Caki2 (cell line): ENCODE measurements at places on chromosomes 6 and 20. TPM values are rescaled to one million over a fixed set of nuclear protein-coding genes. Genes with fewer than 3 reads are reported as not detected.

FAXC gene
- 8.5 and 16.0 TPM in 2 replicates for total RNA-seq

CDC40 gene
- 13.4 and 15.1 TPM in 2 replicates for total RNA-seq

TPX2 gene
- total RNA-seq = 143 and 164 TPM in 2 replicates

TBXT gene
- not detected in 2 replicates for total RNA-seq

PLTP gene
- total RNA-seq = 6.5 and 9.1 TPM in 2 replicates

SLC17A1 gene
- total RNA-seq = 0.24 and 0.64 TPM in 2 replicates

CASS4 gene
- not detected in 2 replicates for total RNA-seq

TSHZ2 gene
- total RNA-seq = 0.23 and 4.1 TPM in 2 replicates

CDK19 gene
- 7.6 and 8.9 TPM in 2 replicates for total RNA-seq

C6orf132 gene
- total RNA-seq = 1.6 and 7.2 TPM in 2 replicates

RSPO4 gene
- not detected in 2 replicates for total RNA-seq

SYNDIG1 gene
- 0.09 and 0.44 TPM in 2 replicates for total RNA-seq

CTAGE9 gene
- total RNA-seq = not detected in 2 replicates

C6orf141 gene
- not detected in 2 replicates for total RNA-seq

ANKS1A gene
- total RNA-seq = 10.0 and 15.2 TPM in 2 replicates

WFDC5 gene
- not detected in 2 replicates for total RNA-seq

FBXL4 gene
- 11.3 and 21.3 TPM in 2 replicates for total RNA-seq

SLC16A10 gene
- total RNA-seq = 0.14 and 0.74 TPM in 2 replicates

SLC22A7 gene
- total RNA-seq = not detected in 2 replicates

POU5F1 gene
- 0.09 and 26.0 TPM in 2 replicates for total RNA-seq
